ENCODE measurements at places on chromosomes 6 and 20.

- DNase-seq: peak; percentile 50
Measured at GRCh38 chr6:53347250-53347920, 1.4 kb downstream of the ELOVL5 start.

- peak; percentile 35 for DNase-seq
Measured at GRCh38 chr6:28657769-28658465, 132.2 kb downstream of the GPX5 start.

GRCh38 chr20:4470375-4470774 is 251.3 kb upstream of the PRND start:
- DNase-seq: no peak

DNA sequence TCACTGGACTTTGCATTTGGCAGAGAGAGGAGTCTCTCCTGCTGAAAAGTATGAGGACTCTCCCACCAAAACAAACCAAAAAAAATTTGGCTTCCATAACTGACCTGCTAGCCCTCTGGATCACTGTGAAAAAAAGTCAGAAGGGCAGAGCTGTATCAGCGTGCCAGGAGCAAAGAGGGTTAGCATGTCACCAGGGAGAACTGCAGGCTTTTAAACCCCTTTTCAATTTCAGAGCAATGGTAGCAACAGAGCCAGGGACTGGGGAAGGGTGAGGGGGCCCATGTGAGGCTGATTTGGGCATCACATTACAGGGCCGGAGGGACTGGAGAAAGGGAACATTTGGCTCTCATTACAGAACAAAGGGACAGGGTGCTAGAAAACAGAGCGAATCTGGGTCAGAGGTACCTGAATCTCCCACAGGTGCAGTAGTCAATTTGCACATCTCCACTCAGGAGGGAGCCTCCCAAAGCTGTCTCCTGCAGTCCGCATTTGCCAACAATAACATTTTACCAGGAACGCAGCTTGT is 185.7 kb upstream of the EYA4 start:
- no peak for DNase-seq

GRCh38 chr20:10042086-10042485 is 7.3 kb downstream of the ANKEF1 start:
- no peak for DNase-seq

GRCh38 chr6:143755301-143755744 is 77.6 kb downstream of the PHACTR2 start:
- DNase-seq: no peak

- DNase-seq: no peak
Measured at GRCh38 chr6:2086326-2086965, 159.0 kb downstream of the GMDS start.

Data from CD4-positive, alpha-beta T cell treated with Interleukin-10 for 1 hour (primary cell).